ENCODE measurements at places on chromosomes 7 and 10.

DNA sequence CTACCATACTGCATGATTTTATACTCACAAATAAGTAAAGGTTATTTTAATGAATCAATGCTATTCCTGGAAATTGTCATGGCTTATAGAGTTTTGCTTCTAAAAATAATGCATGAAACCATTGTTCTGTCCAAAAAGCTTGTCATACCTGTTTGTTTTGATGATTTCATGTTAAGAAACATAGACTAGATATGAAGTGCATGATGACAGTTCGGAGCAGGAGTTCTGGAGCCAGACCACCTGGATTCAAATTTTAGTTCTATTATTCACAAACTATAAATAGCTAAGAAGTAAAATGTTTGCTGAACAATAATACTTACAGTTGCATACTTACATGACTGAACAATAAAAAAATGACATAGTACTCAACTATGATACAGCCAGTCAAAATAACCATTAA, 107.0 kb upstream of the AKR1E2 start:
- DNase-seq, result no peak

DNA sequence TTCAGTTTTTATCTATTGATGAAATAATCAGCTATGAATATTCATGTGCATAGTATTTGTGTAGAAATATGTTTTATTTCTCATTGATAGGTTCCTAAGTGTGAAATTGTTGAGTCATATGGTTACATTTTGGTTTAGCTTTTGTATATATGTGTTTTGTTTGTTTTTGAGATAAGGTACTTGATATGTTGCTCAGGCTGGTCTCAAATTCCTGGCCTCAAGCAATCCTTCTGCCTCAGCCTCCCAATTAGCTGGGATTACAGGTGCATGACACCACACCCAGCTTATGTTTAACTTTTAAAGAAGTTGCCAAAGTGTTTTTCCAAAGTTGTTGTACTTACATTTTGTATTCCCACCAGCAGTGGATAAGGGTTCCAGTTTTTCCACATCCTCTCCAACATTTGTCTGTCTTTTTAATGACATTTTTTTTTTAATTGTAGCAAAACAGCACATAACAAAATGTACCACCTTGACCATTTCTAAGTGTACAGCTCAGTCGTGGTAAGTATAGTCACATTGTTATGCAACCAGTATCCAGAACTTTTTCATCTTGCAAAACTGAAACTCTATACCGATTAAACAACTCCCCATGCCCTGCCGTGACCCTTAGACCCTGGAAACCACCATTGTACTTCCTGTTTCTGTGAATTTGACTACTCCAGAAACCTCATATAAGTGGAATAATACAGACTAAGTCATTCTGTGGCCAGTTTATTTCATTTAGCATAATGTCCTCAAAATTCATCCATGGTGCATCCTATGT, 12.6 kb upstream of the UBE2D1 start:
- DNase-seq, result no peak

DNA sequence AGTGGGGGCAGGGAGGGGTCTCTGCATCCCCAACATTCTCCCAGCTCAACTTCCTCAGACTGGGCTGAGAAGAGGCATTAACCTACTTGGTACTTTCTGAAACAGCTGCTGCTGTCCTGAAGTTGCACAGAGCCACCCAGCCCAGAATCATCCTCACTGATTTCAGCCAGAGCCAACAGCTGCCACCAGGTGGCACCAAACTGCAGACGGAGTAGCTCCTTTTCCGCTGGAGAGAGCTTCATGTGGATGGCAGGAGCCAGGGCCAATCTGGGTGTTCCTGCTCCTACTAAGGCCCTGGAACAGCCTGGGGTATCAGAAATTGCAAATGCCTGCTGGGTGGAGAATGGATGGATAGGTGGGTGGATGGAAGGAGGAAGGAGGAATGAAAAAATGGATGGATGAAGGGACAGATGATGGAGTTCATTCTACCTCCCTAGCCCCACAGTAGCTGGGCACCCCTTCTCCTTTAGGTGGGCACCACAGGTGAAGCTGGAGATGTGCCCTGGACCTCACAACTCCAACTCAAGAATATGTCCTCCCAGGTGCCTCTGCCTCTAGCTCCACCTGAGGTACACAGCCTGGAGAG, 11.8 kb upstream of the DRGX start:
- peak; percentile 61 for DNase-seq

DNA sequence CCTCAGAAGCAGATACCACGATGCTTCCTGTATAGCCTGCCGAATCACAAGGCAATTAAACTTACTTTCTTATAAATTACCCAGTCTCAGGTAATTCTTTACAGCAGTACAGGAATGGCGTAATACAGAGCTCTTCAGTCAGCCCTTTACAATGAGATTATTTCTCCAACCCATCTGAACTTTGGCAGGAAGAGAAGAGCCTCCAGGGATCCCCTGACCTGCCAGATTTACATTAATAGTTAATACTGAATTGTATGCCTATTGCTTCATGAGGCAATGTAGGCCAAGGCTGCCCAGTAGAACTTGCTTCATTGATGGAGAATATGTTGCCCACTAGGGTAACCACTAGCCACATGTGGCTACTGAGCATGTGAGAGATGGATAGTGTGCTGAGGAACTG, 608.7 kb downstream of the SH2D4B start:
- DNase-seq, result no peak

- DNase-seq, result no peak
These were observed 2.6 kb upstream of the GPER1 start for GRCh38 chr7:1085266-1085665.

DNA sequence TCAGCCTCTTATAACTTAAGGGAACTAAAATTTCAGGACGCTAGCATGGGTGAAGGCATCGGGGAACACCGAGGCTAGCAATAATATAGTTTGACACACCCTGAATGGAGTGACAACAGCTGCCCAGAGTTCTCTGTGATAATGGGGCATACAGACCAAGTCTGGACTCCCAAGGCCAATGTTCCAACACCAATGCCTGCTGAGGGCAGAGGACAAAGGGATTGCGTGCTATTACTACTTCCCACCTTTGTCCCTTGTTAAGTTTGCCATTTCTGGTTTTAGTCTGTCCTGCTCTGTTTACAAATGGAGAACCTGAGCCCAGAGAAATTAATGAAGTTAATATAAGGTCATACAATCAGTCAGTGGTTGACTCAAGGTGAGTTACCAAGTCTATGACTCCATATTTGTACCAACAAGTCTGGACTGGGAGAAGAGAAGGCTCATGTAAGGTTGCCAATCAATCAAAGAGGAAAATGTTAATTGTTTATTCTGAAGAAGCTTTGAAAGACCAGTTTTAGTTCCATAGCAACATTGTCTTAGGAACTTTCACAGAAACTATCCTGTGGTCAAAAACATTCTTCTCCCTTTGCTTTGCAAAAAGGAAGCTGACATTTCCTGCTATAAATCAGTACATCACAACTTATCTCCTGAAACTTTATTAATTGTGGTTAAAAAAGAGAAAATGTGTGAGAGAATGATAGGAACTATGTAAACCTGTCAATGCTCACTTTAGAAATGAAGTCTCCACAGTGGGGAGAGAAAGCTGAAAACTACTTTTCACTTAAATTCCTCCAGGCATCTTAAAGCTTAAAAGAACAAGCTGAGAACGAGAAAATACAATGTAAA, 74.5 kb downstream of the CCDC6 start:
- DNase-seq, result no peak

- no peak for DNase-seq
These were observed 176.3 kb downstream of the CYP26A1 start for GRCh38 chr10:93250010-93250409.

DNA sequence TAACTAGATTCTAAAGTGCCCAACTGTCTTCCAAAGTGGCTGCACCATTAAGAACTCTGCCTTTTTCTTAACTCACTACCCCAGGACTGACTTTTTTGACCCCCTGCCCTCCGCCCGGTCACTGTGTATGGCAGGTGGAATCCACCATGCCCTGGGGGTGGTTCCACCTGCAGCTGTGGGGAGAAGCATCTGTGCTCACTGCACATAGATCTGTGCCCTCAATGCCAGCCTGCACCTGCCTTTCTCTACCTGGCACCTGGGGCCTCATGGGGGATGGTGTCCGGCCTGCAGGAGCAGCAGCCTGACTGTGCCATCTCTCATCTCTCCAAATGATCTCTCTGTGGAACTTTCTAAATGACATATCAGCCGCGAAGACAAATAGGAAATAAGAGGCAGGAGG, 353.5 kb downstream of the PAXIP1 start:
- no peak for DNase-seq

GRCh38 chr10:34172936-34173533, 642.1 kb downstream of the PARD3 start:
- no peak for DNase-seq

GRCh38 chr10:623014-623413, 66.5 kb downstream of the DIP2C start:
- DNase-seq, result no peak

DNA sequence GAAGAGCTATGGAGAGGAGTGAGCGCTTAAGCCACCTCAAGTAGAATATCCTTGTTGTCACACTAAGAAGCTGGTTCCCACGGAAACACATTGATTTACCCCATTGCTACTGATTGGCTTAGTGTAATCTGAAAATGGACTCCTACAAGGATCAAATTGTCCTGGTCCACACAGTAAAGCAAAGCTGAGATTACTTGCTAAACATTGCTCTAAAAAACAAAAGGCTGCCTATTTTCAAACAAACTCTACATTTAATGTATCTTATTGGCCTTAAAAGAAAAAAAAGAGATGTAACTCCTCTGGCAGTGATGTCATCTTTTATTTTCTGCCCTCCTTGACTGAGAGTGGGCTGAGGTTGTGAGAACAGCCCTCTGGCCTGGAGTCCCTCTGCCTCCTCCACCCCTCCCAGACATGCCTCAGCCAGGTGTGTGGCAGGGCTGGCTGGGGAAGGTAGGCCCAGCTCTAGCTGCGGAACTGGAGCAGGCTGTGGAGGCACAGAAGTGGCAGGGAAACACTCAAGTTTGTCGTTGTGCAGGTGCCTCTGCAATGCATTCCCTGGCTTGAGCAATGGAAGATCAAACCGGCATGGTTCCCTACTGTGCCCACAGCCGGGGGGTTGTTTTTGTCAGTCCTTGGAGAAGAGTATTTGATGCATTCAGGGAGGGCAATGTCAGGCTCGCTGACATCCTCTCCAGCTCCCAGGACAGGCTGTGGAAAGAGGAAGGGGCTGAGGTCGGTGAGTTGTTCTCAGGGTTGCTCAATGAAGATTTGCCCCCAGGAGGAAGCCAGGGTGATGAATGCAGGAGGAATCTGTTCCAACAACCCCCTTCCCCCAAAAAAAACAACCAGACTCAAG, 9.1 kb downstream of the KLF6 start:
- DNase-seq, result no peak

DNA sequence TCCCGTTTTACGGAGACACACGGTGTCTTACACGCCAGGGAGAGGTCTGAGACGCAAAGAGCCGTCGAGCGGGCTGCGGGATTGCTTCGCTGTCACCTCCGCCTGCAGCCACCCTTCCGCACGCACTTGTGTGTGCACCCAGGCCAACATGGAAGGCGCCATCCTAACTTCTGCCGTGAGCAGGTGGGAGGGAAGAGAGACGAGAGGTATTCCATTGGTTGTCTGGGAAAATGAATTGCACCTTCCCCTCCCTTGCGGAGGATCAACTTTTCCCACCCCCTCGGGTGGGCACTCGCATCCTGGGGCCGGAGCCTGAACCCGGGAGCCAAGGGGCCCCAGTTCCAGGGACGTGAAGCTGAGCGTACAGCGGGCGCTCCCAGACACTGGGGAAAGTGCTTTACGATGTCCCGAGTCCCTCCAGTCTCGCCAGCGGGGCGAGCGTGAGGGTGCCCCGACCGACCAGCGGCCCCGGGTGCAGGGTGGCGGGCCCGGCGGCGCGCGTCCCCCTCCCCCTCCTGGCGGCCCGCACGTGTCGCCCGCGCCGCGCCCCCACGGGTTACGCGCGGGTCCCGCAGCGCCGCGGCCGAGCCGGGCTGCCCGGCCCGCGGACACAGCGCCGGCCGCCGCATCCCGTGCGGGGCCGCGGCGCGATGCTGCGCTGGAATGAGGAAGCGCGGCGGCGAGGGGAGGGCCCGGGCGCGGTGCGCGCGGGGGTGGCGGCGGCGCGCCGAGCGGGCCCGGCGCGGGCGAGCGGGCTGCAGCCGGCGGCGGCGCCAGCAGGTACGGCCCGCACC, 984 bp upstream of the IKZF1 start:
- no peak for DNase-seq

GRCh38 chr7:50461695-50462094, 11.5 kb upstream of the FIGNL1 start:
- no peak for DNase-seq

- no peak for DNase-seq
These were observed 35.8 kb downstream of the HECW1 start for GRCh38 chr7:43148161-43148731.

DNA sequence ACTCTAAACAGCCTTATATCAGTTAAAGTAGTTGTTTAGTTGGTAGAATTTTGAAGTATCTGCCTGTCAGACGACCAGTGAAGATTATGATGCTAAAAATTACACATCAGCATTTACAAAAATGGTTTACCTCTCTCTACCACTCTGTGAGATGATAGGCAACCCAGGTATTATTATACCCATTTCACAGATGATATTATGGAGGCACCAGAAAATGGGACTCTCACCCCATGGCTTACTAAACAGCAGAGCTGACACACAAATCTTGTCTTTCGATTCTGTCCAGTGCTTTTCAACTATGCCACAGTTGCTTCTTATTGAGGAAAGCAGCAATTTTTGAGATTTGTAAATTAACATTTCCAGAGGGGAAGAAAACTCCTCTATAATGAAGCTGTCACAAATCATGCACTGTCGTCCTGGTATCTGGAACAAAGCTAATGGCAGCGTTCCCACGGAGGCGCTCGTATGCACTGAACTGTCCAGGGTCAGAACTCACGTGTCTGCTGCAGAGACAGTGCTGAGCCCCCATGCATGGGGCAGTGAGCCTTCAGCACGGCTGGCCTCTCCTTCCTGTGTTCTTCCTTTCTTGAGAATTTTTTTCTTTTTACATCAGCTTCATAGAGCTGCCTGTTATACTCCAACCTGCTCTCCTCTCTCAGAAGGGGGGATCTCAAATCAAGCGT, 381.1 kb downstream of the SDK1 start:
- no peak for DNase-seq

- DNase-seq, result no peak
These were observed 28.3 kb downstream of the CRCP start for GRCh38 chr7:66142996-66143395.

- no peak for DNase-seq
These were observed 61.9 kb downstream of the CREB5 start for GRCh38 chr7:28474282-28474638.

- DNase-seq, result no peak
These were observed 53.3 kb downstream of the ZMYND11 start for GRCh38 chr10:188546-188945.

GRCh38 chr10:19922236-19922963, 106.2 kb downstream of the PLXDC2 start:
- DNase-seq, result no peak

DNA sequence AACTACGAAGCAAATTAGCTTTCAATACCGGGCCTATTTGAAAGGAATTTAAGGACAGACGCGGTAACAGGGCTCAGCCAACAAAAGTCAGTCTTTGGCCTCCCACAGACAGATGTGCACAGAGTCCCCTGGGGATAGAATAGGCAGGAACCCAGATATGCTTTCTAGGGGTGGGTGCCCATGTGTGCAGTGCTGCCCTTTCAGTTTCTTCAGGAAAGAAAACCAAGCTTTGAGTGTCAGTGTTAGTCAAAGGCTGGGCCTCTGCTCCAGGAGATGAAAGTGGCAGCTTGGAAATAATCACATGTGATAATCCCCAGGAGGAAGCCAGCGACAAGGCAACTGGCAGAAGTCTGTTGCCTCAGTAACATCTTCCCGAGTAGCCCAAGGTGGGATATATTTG, 43.8 kb upstream of the CSTF2T start:
- DNase-seq, result no peak

GRCh38 chr7:28104041-28104541, 76.5 kb downstream of the JAZF1 start:
- DNase-seq, result no peak

- DNase-seq, result no peak
These were observed 70.0 kb upstream of the CC2D2B start for GRCh38 chr10:95837783-95838182.
